ENCODE measurements at places on chromosomes 2 and 18.

- DNase-seq = no peak
These were observed 77.8 kb downstream of the SOCS6 start for GRCh38 chr18:70366670-70367069.

DNA sequence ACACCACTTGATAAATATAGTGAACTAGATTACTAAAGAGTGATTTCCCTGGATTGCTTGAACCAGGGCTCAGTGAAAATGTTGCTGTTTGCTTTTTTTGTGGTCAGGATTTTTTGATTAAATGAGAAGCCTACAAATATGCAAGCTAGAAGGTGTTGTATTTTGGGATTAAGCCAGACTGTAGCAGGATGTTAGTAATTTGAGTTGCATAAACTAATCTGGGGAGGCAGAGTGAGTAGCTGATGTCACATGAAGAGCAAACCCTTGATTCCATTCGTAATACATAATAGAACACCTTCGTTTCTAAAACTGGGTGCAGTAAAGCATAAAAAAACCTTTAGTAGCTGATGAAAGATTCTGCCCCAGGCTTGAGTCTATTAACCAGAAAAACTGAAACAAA, 32.0 kb downstream of the NEDD4L start:
- DNase-seq = no peak

DNA sequence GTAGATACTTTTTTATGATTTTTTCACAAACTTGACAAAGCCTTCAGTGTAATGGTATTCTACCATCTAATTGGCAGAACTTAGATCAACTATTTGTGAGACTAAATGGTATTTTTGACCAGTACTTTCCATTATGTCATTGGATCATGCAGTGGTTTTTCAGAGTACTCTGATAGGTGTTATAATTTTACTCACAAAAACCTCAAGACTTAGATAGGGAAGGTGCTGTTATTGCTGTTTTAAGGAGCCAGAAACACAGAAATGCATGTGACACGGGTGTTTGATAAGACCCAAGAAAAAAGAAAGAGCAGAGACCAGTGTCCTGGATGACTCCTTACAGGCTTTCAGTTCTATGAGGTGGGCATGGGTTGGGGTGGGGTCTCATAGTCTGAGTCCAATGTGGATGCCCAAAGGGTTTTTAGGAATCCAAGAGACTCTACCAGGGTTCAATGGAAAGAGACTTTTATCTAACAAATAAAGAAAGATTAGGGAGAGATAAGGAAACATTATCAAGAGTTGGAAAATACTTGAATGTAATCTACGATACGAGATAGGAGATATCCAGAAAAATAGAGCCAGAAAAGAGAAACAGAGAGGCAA, 31.3 kb downstream of the SP140 start:
- DNase-seq = no peak

DNA sequence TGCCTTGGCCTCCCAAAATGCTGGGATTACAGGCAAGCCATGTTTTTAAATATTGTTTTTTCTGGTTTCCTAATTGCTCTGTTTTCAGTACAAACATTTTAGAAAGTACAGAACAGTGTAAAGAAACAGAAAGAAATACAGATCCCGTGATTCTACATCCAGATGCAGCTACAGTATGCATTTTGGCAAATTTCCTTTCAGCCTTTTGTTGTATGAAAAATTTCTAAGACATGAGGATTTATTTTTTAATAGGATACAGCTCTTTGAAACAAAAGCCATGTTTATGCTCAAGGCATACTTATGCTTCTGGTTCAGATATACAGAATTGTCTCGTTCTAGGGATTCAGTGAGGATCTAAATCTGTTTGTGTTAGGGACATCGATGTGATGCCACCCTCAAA, 109.5 kb downstream of the MAP2 start:
- DNase-seq = no peak

GRCh38 chr2:73993778-73994177, 9.1 kb downstream of the TET3 start:
- DNase-seq = no peak

- DNase-seq = no peak
These were observed 18.1 kb upstream of the MGAT4A start for GRCh38 chr2:98749066-98749450.

DNA sequence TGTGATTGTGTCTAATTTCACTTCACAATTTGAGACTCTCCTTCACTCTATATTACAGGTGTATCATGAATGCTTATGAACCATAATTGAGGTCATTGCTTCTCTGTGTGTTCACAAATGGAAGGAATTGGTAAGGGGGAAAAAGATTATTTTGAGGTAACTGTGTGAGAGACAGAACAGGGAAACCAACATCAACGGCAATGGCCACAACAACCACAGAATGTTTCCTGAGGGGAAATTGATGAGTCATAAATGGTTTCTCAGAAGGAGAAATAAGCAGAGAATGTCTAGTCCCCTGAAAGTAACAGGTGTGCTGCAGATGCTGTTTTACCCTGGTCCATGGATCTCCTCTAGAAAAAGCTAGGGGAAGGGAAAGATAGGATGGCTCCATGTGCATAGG, 361.2 kb upstream of the GALNT5 start:
- peak; percentile 24 for DNase-seq

DNA sequence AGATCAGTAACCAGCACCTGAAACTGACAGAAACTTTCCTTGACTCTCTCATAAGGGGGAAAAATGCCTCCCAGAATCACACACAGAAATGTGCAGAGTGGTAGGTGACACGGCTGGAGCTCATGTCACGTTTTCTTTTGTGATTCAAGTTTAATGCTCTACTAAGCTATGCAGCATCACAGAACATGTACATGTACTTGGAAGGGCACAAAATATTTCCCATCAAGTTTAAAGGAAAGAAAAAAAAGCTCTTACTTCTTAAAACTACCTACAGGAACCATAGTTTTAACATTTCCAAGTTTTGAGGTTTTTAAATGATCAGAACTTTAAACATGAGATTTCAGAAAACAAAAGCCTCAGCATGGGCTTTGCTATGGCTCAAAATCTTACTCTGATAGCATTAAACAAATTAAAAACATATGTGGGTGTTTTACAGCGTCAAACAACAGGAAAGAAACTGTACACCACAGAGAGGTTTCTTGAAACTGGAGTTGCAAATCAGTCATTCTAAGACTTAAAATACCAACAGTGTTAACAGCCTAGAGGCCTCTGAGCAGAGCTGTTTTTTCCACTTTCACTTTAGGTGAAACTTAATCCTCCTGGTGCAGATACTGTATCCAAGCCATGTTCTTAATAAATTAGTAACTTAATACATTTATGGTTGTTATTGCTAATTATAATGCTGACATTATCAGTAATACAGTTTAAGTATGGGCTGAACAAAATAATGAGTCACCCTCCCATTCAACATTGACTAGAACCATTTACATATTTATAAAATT, 30.1 kb downstream of the MBP start:
- DNase-seq = no peak

DNA sequence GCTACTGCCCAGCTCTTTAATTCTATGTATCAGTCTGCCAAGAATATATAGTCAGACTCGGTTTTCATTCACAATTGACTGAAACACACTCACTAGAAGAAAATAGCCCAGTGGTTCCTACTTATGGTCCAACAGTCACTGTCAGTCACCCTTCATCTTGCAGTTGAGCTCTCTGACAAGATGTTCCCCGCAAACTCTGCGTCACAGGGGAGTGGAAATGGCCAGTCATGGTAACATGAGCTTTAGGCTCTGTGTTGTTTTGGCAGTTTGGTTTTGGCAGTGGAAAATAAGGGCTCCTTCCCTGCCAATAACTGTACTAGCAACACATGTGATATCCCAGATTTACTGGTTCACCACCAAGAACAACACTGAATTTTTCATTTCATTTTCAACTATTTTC, 122.5 kb downstream of the PRPF40A start:
- DNase-seq = no peak

- DNase-seq = no peak
These were observed 73.8 kb downstream of the AQP4 start for GRCh38 chr18:26791676-26792075.

DNA sequence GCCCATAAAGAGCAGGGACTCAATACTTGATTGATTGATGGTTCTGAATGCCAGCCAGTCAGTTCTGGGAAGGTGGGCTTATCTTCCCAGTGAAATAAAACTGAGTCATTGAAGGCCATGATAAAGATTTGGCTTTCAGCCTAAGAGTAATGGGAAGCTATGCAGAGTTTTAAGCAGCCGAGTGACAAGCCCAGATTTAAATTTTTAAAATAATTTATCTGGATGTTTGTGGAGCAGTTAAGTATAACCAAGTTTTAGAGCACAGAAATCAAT, 122.8 kb downstream of the RAPGEF4 start:
- no peak for DNase-seq

DNA sequence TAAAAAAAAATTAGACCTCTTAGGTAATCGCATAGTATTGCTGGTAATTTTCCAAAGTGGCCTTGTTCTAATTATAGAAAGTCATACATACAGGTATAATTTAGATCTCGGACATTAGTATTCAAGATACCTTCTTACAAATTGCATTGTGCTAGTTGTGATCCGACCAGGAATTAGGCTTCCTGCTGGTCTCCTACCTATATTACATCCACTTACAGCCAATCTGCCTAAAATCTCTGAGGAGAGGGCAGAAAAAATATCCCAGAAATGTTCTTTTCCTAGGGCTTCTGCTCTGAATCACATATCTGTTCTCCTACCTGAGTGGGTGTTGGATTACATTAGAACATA, 314.7 kb upstream of the GULP1 start:
- no peak for DNase-seq

GRCh38 chr2:111166115-111166514, 45.4 kb downstream of the BCL2L11 start:
- no peak for DNase-seq

DNA sequence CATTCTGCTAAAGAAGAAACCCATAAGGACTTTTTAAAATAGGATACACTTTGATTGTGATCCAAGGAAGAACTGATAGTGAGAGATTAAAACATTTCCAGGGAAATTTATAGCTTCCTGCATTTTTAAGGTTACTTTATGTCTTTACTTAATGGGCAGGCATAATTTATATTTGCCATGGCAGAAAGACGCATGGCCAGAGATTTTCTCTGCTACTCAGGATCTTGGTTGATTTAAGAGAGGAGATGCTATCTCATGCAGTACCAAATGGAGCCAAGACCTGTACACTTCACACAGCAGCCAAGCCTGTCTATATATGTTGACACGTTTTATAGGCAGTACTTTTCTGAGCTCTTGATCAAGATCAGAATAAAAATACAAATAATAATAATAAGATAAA, 60.9 kb upstream of the NT5C1B start:
- DNase-seq = no peak

GRCh38 chr2:43418680-43419079, 177.2 kb downstream of the THADA start:
- DNase-seq = no peak

GRCh38 chr18:55310044-55310676, 277.8 kb downstream of the TCF4 start:
- DNase-seq = no peak

GRCh38 chr18:51346404-51346803, 148.9 kb upstream of the MEX3C start:
- no peak for DNase-seq

GRCh38 chr2:106278112-106278876, 84.2 kb upstream of the UXS1 start:
- DNase-seq = no peak

- no peak for DNase-seq
These were observed 37.5 kb upstream of the TPO start for GRCh38 chr2:1375794-1376193.

GRCh38 chr2:179856205-179856604, 5.2 kb downstream of the ZNF385B start:
- DNase-seq = no peak

- DNase-seq = no peak
These were observed 55.2 kb upstream of the STON1 start for GRCh38 chr2:48474574-48475298.

DNA sequence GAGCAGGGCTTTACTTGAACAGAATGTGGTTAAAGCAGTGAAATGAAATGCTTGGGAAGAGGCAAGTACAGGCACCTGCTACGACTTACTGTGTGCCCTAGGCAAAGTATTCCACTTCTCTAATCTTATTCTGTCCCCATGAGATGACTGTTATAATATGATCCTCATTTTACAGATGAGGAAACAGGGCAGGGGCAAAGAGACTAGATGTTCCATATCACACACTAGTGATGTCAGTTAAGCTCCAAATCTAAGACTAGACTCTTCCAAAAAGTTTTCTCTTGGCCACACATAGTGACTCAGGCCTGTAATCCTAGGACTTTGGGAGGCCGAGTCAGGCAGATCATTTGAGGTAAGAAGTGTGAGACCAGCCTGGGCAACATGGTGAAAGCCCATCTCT, 235.0 kb downstream of the SETBP1 start:
- DNase-seq = no peak

- no peak for DNase-seq
These were observed 458.8 kb upstream of the NRXN1 start for GRCh38 chr2:51490576-51491234.

DNA sequence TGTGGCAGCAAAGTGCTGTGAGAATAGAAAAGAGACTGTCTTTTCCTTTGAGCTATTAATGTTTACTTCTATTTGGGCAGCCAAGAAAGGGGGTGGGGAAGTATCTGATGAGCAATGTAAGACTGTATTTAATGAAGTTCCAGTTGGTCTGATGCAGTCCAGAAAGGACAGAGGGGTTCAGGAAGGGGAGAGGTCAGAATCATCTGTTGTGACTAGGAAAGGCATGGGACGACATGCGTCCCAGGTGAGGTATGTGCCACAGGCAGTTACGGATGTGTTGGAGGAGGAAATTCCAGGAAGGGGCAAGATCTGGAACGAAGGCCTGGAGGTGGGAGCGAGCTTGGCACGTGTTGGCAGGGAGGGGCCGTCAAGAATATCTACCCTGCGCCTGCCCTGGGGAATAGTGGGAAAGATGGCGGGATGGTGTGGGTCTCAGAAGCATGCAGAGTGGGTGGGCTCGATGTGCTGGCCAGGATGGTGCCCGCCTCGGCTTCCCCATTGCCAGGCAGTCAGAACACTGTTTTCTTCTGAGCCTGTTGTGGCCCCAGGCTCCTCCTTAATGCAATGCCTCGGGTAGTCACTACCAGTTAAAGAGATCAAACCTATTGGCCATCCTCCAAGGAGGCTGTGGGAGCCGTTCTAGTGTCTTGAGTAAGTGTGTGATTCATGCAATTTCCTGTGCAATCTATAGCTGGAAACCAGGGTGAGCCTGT, 57.8 kb upstream of the TXNDC2 start:
- DNase-seq = no peak

GRCh38 chr2:127420039-127420864, 2.0 kb downstream of the PROC start:
- DNase-seq = no peak

- DNase-seq = no peak
These were observed 106.7 kb upstream of the CTDP1 start for GRCh38 chr18:79572848-79573451.

DNA sequence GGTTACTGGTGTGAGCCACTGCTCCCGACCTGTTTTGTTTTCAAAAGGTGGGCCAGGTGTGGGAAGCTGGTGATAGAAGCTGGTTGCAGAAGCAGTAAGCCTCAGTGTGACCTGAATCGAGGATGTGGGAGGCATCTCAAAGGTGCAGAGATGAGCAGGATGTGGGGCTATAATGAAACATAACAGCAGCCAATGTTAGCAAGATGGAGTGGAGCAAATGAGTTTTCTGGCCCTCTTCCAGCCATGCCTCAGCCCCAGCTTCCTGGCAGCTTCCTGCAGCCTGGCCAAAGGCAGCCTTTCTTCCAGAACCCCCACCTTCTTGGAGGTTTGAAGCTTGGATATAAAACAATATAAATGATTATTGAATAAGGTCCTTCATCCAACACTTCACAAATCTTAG, 184.8 kb downstream of the NCK2 start:
- DNase-seq = peak; percentile 43

GRCh38 chr18:7980656-7981055, 413.5 kb downstream of the PTPRM start:
- no peak for DNase-seq

Data from activated naive CD8-positive, alpha-beta T cell treated with anti-CD3 and anti-CD28 coated beads for 36 hours (primary cell).